Calu3 (cell line): ENCODE measurements at places on chromosomes 6 and 20. TPM values are rescaled to one million over a fixed set of nuclear protein-coding genes. Genes with fewer than 3 reads are reported as not detected.

GRCh38 chr6:41774841-41775240 is 4.9 kb downstream of the FRS3 start:
- no peak for DNase-seq

GRCh38 chr6:114989279-114989964 is 646.6 kb upstream of the HS3ST5 start:
- DNase-seq = no peak

The MYB gene
- total RNA-seq = 1.5 and 3.1 TPM in 2 replicates

The RNF8 gene
- 16.8 and 17.1 TPM in 2 replicates for total RNA-seq

The RNF182 gene
- total RNA-seq = 1.1 and 1.6 TPM in 2 replicates
